ENCODE measurements at places on chromosomes 6 and 20.

- no peak for DNase-seq
Measured at GRCh38 chr6:155310596-155310995, 3.7 kb downstream of the TFB1M start.

DNA sequence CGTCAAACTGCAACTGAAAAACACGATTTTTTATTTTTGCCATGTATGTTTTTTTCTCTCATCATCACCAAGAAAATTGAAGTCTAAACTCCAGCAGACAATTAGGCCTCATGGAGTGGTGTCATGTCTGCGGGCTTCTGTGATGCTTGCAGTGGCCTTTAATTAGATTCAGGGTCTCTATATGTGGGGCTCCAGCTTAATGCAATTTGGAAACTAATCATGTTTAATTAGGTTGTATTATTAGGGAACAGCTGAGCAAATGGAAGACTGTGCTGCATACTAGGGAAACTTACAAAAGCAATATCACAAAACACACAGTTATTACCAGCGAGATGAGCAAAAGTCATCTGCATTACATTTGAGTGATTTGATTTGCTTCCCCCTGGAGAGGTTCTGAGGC is 132.9 kb upstream of the PMEPA1 start:
- DNase-seq, result no peak

- no peak for DNase-seq
Measured at GRCh38 chr6:5173810-5174209, 86.9 kb downstream of the LYRM4 start.

GRCh38 chr20:31833130-31833930 is 12.1 kb downstream of the FOXS1 start:
- DNase-seq, result peak; percentile 78

DNA sequence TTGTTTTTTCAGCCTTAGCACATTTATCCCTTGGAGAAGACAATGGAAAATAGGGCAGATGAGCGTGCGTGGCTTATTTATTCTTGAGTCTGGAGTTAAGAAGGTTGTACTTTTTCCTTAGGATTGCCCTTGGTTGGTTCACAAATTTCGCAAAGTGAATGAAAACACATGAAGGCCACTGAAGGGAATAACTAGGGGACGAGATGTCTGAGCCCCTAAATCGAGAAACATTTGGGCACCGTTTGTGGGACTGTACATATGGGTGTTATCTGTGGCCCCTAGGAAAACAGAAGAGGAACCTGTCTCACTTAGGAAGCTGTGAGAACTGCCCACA is 19.4 kb upstream of the TRIM27 start:
- no peak for DNase-seq

- no peak for DNase-seq
Measured at GRCh38 chr20:5489601-5490000, 172.8 kb upstream of the PROKR2 start.

DNA sequence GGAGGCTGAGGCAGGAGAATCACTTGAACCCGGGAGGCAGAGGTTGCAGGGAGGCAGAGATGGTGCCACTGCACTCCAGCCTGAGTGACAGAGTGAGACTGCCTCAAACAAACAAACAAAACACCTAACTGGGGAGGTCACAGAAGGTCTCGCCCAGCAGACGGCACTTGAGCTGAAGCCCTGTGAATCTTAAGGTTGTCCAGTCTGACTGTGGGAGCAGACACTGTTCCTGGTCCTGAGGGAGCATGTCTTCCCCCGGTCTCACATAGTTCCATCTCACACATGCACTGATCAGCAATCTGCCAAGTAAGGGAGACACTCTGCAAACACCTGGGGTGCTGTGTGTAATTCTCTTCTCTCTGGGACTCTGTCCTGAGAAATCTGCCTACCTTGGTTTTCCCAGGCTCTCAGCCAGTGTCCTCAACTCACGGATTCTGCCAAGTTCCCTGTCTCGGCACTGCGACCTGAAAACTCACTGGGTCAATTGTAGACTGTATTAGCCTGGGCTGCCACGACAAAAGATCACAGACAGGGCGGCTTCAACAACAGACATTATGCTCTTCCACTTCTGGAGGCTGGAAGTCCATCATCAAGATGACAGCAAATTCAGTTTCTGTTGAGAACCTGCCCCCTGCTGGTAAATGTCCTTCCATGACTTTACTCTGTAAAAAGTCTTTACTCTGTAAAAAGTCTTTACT is 94.3 kb downstream of the JPH2 start:
- DNase-seq, result peak; percentile 85

DNA sequence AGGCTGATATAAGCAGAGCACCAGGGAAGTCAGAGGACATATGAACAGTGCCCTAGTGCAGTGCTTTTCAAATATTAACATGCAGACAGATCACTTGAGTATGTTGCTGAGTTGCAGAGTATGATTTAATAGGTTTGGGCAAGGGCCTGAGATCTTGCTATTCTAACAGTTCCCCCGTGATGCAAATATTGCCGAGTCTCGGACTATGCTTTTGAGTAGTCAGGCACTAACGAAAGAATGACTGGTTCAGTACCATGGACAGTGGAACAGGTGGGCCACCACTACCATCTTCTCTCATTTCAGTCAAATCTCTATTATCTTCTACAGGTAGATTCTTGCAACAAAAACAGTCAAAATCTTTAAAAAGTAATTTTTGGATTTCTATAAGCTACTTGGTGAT is 3.7 kb upstream of the TMEM200A start:
- no peak for DNase-seq

DNA sequence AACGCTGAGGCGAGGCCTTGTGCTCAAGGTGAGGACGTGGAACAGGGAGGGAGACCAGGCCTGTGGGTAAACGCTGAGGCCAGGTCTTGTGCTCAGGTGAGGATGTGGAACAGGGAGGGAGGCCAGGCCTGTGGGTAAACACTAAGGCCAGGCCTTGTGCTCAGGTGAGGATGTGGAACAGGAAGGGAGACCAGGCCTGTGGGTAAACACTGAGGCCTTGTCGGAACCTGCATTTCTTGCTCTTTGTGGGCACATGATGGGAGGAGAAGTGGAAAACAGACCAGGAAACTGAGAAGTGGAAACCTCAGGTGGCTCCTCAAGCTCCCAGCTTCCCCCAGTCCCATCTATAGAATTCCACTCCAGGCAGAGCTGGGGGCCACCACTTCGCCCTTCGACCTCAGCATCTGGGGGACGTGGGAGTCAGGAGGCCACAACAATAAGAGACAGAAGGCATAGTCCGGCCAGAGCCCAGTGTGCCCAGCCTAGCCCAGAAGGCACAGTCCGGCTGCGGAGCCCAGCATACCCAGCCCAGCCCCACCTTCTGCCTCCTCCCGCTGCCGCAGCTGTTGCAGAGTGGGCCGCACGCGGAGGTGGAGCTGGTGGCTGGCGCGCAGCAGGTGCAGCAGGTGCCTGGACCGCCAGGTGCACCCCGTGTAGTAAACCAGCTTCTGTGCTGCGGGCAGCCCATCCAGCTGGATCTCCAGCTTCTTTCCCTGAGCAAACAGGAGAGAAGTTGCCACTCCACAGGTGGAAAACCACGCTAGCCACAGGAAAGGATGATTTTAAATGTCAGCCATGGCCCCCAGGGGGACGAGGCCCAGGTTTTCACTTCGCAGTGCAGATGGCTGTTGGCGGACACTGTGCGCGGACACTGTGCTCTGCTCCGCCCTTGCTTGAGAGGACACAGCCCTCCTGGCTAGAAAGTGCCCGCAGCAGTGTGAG is 17.5 kb downstream of the FRMD1 start:
- DNase-seq, result peak; percentile 78

GRCh38 chr6:32622545-32623401 is 14.4 kb upstream of the HLA-DQA1 start:
- DNase-seq, result no peak

DNA sequence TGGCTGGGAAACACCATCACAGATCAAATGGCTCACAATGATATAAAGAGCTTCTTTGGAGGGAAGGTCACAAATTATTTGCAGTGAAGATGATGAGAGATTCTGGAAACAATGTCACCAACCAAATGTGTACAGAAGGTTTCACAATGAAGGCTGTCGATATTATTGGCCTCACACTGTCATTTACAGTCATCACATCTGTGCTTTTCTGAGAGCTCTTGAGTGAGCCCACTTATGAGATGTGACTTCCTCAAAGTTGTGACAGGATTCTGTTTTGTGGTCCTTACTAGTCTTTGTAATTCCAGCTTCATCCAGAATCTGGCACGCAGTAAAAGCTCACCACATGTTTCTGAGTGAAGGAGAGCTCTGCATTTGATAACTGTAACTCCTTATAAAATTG is 133.6 kb downstream of the LMBRD1 start:
- DNase-seq, result no peak

GRCh38 chr20:44081476-44081875 is 105.5 kb downstream of the JPH2 start:
- no peak for DNase-seq

DNA sequence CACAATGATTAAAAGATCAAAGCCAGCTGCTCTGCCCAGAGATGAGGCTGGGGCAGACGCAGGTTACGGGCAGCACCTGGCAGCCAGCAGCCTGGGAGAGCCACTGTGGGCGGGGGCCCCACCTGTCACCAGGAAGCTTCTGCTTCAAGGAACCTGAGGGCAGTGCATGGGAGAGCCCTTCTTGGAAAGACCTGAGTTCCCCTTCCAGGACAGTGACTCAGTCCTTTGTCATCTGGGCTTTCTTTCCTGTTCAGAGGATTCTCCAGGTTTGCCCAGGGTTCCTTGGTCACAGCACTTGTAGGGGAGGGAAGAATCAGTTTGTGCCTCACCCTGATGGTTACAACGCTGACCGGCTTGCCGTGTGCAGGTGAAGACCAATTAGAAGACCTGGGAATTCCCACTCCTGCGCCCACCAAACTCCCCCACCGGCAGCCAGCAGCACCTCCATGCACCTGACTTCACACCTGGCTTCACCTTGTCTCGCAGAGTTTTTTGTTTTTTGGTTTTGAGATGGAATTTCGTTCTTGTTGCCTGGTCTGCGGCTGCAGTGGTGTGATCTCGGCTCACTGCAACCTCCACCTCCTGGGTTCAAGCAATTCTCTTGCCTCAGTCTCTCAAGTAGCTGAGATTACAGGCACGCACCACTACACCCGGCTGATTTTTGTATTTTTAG is 2.0 kb downstream of the ZBP1 start:
- no peak for DNase-seq

GRCh38 chr20:10247440-10247839 is 28.8 kb downstream of the SNAP25 start:
- no peak for DNase-seq

- DNase-seq, result no peak
Measured at GRCh38 chr6:157193443-157193996, 129.8 kb downstream of the TMEM242 start.

- DNase-seq, result no peak
Measured at GRCh38 chr20:45945678-45946148, 11.2 kb downstream of the PCIF1 start.

DNA sequence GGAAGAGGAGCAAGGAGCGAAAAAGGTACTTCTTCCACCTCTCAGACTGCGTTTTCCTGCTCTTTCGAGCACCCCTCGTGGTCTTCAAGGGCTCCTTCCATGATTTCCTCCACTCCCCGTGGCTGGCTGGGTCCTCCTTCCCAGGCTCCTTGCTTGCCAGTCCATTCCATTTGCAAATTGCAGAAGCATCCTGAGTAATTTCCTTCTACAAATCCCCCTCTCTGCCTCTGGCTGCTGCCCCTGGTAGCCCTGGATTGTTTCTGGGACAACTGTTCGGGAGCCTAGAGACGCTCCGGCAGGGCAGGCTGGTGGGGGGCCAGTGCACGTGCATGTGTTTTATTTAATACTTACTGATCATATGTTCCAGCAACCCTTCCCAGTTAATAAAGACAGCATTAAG is 173.1 kb downstream of the ZMYND8 start:
- DNase-seq, result no peak

DNA sequence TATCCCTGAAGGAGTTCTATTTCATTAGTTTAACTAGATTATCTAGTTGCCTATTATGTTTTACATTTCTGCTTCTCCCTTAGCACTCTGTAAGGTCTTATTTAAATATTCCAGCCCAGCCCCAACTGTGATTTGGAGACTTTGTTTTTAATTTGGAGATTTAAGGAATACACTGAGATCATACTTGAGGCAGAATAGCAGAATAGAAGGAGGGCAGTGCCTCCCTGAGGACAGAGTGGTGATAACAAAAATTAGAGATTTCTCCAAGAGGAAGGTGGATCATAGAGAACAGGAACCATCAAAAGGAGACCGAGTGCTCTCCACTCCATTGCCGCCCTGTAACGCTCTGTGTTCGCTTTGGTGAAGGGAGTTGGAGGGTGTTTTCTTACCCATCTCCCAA is 14.8 kb upstream of the CD164 start:
- peak; percentile 14 for DNase-seq

DNA sequence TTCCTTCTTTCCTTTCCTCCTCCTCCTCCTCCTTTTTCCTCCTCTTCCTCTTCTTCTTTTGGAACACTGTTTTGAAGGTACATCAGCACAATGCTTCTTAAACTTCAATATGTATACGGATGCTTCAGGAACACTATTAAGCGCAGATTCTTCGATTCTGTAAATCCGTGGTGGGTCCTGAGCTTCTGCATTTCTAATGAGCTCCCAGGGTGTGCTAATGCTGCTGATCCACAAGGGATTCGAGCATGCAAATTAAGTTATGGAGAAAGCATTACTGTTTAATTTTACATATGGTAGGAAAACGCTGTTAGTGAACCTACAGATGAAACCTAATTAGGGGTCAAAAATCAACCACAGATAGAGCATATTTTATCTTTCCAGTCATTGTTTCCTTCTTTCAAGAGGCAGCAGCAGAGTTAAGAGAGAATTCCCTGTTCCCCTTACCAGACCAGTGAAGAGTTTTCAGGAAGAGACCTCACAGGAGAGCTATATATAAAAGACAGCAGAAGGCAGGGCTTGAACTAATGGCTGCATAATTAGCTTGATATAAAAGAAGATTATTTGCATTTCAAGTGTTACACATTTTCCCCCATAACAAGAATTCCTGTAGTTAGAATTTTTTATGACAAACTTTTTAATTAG is 47.2 kb downstream of the KIF13A start:
- peak; percentile 73 for DNase-seq

DNA sequence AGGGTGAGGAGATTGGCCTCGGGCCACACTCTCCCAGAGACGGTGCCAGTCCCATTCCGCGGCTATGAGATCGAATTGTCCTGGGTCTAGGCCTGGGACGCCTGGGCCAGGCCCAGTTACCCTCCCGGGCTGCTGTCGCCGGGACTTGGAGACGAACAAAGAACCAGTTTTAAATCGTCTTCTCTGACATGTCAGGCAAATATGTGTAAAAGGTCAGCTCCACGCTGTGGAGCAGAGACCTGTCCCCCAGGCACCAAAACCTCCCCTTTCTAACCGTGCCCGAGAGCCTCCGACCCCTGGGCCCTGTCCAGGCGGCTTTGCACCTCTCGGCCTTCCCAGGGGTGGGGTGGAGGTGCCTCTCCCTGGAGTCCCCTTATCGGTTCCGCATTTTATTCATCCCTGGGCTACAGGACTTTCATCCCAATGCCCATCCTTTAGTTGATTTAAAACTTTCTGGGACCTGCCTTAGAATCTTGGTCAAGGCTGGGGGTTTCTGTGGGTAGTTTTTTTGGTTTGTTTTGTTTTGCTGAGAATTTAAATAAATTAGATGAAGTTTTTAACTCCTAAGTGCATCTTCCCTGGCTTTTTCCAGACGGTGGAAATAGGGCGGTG is 5.8 kb upstream of the TFAP2A start:
- DNase-seq, result no peak

- DNase-seq, result no peak
Measured at GRCh38 chr6:23633996-23634395, 492.0 kb upstream of the NRSN1 start.
